Stimulated activated CD4-positive, alpha-beta T cell treated with anti-CD3 and anti-CD28 coated beads, Interleukin-12 subunit alpha, Interleukin-12 subunit beta, amount 100 ng/mL, for 4 hours (primary cell): ENCODE measurements at places on chromosomes 3 and 15.
A peak's percentile ranks its signal among the peaks of the same experiment; 100 is the strongest.

DNA sequence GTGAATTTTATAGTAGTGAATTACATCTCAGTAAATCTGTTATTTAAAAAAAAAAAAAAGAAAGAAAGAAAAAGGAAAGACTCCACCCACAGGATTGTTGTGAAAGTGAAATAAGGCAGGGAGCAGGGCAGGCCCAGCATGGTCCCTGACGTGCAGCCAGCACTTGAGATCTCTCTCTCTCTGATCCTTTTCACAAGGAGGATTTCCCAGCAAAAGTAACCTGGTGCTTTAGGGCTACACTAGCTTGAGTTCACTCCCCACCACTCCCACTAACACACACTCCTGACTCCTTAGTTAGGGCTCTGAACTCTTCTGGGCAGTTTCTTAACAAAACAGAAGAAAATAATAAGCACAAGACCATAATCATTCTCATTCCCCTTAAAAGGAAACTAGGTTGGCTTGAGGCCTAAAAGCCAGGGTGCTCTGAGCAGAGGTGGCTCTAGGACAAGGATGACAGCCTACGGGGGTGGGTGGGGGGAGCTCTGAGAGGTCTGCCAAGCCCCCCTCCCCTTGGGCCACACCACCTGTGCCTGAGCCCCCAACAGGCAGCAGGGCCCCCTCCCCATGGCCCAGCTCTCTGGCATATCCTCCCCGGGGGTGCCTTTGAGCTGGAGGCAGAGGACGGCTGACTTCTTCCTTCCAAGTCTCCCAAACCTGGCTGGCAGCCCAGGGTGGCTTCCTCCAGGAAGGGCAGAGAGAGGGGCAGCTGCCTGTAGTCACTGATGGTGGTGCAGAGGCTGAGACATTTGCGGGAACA is 856 bp downstream of the TMEM40 start:
- DNase-seq, result no peak

DNA sequence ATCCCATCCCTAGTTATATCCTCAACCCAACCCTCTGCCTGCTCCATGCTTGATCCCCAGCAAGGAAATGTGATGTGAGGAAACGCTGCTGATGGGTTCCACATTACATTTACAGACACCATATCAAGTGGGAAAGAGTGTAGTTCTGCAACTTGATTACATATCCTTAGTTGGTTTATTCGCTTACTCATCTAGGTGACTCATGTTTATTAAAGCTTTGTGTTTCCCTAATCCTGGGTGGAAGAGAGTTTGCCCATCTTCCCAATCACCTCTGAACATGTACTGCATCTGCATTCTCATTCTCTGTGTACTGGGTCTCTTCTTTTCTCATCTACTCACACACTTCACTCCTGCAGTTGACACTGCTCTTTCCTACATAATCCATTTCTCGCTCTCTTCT is 91.7 kb upstream of the PDZRN3 start:
- DNase-seq, result no peak

GRCh38 chr15:96470681-96471310 is 140.3 kb downstream of the NR2F2 start:
- DNase-seq, result no peak

- DNase-seq, result no peak
Measured at GRCh38 chr3:196803891-196804468, 63.7 kb upstream of the SENP5 start.

DNA sequence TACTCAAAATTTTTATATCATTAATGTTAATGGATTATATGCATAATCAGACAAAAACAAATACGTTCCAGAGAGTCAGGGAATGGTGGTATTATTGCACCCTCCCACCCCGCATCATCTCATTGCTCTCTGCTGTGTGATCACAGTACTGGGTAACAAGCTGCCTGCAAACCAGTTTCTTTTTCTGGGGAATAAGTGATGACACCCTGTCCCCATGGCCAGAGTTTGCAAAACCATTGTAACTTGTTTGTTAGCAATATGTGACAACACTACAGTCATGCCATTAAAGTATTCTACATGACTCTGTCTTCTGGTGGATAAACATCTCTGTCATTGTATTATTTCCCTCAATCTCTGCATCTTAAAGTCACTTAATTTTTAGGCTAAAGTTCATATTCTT is 39.5 kb downstream of the ZBTB38 start:
- no peak for DNase-seq

GRCh38 chr3:125349556-125350165 is 25.5 kb downstream of the ZNF148 start:
- DNase-seq, result no peak

DNA sequence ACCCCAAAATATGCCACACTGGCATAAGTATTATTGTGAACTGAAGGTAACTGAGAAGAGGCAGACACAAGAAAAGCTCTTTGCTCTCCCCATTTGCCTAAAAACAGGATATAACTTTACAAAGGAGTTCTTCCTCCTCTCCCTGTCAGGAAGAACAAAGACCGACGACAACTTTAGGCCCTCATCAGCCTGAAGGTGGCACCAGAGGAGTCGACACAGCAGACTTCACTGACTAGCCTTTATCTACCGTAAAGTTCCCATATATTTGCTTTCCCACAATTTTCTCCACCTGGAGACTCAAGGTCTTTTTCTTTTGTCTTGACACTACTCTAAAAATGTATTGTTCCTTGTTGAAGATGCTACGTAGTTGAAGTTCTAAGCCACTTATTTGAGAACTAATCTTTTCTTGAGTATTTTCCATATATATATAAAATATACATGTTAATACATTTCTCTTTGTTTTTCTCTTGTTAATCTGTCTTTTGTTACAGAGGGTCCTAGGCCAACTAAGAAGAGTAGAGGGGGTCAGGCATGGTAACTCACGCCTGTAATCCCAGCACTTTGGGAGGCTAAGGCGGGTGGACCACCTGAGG is 16.2 kb upstream of the XIRP1 start:
- DNase-seq, result no peak

DNA sequence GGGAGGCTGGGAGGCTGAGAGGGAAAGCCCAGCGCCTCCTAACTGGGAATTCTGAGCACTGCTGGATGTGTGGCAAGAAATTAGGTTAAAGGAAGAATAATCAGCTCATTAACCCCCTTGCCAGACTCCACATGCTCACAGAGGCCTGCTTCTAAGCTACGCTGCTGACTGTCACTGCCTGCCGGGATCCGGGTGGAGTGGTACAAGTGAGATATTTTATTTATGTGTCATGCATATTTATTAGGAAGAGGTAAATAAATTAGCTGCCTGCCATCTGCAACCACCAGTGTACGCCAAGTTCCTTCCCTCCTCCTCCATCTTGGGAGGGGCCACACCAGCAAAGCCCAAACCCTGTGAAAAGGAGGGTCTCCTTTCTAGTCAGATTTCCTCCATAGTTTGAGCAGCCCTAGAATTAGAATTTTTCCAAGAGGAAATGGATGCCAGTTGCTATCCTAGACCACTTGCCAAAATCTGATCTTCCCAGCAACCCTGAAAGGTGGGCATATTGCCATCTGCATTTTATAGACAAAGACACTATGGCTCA is 43.5 kb upstream of the GRIP2 start:
- DNase-seq, result no peak

- DNase-seq, result no peak
Measured at GRCh38 chr3:171001957-171002694, 24.4 kb downstream of the SLC2A2 start.

DNA sequence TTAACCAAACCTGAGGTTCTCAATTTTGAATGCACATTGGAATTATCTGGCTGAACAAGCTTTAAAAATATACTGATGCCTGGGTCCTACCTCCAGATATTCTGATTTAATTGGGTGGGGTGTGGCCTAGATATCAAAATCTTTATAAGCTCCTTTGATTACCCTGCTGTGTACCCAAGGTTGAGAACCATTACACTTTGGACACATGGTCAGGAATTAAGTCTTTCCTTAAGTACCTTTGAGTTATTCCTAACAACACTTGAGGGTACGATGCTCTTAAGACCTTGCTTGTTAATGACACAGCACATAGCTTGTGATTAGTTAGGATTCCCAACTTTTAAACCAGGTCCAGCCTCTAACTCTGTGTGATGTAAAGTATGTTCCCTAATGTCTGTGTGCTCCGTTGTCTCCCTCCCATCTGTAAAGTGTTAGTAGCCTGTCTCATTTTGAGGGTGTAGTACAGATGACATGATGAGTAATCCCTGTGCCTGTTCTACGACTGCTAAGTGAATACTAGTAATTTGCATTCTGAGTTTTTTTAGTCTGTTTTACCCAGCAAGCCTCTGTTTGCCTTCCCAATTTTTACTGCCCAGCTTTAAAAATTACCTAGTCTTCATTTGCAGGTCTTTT is 154.9 kb downstream of the KLHL25 start:
- no peak for DNase-seq

GRCh38 chr3:7978087-7978422 is 523.6 kb upstream of the LMCD1 start:
- no peak for DNase-seq

DNA sequence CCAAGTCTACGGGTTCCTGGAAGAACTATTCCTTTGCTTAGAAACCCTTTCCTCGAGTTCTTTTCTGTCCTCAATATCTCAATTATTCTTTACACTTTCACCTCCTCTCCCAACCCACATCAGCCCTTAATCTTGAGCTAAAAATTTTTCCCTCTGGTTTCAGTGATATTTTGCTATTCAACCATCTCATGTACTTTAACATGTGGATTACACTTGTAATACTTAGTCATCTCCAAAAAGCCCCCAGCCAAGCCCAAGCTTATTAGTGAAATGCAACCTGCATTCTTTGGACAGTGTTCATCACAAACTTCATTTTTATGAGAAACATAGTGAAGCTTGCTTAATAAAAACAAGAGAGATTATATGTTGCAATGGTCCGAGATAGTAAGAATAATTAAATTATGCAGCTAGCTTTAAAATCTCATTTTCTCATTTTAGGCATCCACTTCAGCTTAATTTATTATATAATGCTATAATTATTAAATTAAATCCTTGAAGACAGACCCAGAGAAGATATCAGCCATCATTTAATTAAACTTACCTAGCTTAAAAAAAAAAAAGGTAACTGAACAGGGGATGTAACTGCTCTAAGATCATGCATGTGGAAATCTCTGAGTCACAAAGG is 534.5 kb upstream of the TBL1XR1 start:
- DNase-seq, result no peak

DNA sequence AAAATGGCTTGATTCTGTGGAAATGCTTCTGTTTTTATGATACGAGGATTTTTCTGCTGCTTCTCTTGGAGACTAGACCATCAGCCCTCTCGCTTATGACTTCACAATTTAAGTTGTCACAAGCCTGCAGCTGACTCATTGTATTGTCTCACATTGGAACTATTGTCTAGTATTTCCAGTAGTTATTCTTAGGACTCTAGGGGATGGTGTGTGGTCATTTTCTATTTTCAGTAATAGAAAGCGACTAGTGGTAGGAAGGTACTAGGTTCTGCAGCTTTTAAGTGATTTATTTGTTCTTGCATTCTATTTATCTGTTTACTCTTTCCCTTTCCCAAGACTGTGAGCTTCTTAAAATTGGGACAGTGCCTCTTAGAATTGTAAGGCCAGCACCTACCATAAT is 66.3 kb upstream of the CRTC3 start:
- DNase-seq, result no peak

GRCh38 chr3:42068303-42069088 is 22.7 kb upstream of the TRAK1 start:
- DNase-seq, result no peak

DNA sequence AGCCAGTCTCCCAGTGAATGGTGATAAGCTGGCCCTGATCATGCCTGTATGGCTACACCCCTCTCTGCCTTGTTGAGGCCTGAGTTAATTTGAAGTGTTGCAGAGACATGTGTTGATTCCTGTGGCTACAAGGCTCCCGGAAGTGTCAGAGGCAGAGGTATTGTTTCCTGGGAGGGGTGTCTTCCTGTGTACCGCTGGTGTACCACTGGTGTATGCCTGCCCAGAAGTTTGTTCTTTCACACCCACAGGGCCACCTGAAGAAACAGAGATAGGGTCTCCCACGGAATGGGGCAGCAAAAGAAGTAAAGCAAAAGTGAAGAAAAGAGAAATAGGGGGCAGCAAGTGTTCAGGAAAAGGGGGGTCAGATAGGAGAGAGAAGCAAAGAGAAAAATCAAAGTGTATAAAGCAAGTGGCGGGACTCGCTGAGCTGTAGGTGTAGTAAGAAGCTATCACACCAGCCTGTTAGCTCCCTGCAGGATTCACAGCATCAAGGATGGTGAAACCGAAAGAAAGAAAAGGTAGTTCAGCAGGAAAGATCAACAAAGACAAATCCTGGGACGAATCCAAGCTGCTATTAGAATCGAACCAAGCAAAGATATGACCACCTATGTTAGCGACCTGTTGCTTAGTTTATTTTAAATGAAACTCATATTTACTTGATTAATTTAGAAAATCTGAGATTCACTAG is 36.6 kb upstream of the CD47 start:
- DNase-seq, result peak; percentile 36

DNA sequence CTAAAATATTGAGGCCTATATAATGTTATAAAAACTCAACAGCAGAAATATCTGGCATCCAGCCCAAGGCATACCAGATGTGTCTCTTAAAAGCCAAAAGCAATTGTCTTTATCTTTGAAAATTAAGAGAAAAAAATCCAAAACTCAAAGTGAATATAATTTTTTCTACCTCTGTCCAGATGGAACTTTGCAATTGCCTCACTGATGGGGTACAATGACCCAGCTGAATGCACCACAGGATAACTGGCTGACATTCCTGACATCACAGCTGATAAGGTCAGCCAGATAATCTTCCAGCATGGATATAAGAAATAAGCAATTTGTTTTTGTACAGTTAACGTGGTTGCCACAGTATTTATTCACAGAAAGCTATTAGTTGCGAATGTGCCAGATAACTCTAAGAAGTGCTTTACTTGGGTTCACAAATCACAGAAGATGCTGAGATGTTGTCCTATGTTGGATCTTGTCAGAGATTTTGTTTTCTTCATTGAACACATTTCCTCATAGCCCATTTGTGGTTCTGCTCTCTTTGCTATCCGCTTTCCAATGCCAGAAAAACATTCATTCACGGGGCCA is 566.9 kb upstream of the CCDC54 start:
- DNase-seq, result no peak

- DNase-seq, result no peak
Measured at GRCh38 chr3:153285982-153286381, 124.0 kb downstream of the RAP2B start.

- no peak for DNase-seq
Measured at GRCh38 chr3:188059351-188059750, 94.6 kb upstream of the LPP start.

- DNase-seq, result no peak
Measured at GRCh38 chr15:95464509-95464908, 866.0 kb upstream of the NR2F2 start.

GRCh38 chr15:31458596-31459399 is 132.2 kb downstream of the KLF13 start:
- DNase-seq, result peak; percentile 52

- no peak for DNase-seq
Measured at GRCh38 chr3:64530434-64531049, 157.3 kb downstream of the ADAMTS9 start.

- no peak for DNase-seq
Measured at GRCh38 chr3:134320749-134321148, 53.5 kb downstream of the AMOTL2 start.
